ENCODE measurements at places on chromosomes 2 and 18.

- no peak for DNase-seq
These were observed 71.7 kb downstream of the EIPR1 start for GRCh38 chr2:3305952-3306351.

DNA sequence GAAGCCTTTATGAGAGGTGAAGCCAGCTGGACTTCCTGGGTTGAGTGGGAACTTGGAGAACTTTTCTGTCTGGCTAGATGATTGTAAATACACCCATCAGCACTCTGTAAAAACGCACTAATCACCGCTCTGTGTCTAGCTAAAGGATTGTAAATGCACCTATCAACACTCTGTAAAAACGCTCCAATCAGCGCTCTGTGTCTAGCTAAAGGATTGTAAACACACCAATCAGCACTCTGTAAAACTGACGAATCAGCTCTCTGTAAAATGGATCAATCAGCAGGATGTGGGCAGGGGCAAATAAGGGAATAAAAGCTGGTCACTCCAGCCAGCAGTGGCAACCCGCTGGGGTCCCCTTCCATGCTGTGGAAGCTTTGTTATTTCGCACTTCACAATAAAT, 163.6 kb upstream of the SLC39A10 start:
- DNase-seq: no peak

GRCh38 chr2:133791191-133791590, 222.9 kb upstream of the NCKAP5 start:
- no peak for DNase-seq

DNA sequence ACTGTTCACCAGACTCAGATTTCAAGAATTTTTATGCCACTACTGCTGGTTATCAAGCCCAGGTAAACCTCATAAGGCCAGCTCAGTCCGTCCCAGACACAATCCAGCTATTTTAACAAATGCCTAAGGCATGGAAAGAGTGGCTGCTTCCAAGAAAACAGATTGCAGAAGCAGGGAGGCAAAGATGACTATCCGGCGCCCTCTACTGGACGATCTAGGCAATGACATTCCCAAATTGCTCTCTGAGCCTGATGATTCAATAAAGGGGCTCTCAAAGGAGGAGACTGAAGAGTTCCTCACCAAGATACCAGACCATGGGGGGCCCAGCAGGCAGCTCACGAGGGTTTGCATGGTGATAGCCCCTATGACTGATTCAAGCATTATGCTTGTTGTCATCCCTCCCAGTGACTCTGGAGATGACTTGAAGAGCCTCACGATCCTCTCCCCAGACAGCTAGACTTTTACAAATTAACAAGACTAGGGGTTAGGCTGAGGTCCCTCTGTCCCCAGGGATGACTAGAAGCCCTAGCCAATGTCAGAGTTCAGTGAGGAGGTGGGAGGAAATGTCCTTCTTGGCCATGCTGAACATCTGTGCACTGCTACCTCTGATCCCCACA, 25.0 kb downstream of the SERPINB8 start:
- DNase-seq: peak; percentile 58

DNA sequence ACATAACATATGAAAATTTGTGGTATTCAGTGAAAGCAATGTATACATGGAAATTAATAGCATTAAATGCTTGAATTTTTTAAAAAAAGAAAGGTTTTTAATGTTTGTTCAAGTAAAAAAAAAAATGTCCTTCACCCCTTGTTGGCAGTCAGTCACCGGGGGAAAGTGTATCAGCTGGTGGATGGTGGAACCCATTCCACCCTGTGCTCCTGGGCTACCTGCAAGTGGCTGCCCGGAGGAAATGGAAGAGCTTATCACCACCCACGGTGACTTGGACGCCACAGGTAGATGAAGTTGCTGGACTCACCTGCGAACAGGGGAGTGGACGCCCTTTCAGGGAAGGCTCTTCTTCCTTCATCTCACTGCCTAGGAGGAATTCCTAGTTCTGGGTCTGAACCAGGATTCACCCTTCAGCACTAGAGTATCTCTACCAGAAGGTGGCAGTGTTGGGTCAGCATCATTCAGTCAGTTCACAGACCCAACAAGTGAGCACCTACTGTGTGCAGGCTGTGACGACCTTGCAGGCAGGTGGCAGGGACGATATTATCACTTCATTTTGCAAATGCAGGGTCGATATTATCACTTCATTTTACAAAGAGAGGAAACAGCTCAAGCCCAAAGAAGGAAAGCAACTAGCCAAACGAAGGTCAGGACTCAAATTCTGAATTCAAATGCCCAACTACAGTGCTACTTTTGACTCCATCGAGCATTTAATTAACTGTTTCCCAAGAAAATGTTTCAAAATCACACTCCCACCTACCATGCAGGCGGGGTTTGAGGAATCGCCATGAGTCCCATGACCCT, 35.8 kb downstream of the CIB4 start:
- DNase-seq: peak; percentile 63

- DNase-seq: peak; percentile 24
These were observed 63.2 kb downstream of the GNAL start for GRCh38 chr18:11752116-11752911.

- DNase-seq: no peak
These were observed 64.2 kb downstream of the PTPN2 start for GRCh38 chr18:12819841-12820240.

DNA sequence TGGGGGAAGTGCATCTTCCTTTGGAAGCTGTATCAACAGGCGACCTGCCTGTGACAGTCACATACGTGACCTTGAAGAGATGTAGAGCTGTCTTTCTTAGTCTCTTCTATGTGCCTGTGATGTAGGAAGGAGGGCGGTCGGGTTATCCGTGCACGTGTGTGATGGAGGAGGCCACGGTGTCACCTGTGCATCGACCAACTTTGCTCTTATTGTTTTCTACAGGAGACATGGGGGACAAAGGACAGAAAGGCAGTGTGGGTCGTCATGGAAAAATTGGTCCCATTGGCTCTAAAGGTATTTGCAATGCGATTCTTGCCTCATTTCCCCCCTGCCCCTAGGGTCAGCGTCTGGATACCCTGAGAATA, 20.7 kb upstream of the ALLC start:
- no peak for DNase-seq

All from hematopoietic multipotent progenitor cell treated with erythropoietin and hydrocortisone succinate and interleukin-3 and kit ligand, for 4 days (in vitro differentiated cells).